ENCODE measurements at places on chromosomes 7 and 10.

DNA sequence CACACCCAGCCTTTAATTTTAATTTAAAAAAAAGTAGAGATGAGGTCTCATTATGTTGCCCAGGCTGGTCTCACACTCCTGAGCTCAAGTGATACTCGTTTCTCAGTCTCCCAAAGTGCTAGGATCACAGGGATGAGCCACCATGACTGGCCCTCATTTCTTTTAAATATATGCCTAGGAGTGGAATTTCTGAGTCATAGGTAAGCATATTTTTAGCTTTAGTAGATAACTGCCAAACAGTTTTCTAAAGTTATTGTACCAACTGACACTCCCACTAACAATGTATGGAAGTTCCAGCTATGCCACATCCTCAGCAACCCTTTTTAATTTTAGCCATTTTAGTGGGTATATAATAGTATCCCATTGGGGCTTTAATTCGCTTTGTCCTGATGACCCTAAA lies 13.8 kb upstream of the PPIF start:
- DNase-seq: no peak

DNA sequence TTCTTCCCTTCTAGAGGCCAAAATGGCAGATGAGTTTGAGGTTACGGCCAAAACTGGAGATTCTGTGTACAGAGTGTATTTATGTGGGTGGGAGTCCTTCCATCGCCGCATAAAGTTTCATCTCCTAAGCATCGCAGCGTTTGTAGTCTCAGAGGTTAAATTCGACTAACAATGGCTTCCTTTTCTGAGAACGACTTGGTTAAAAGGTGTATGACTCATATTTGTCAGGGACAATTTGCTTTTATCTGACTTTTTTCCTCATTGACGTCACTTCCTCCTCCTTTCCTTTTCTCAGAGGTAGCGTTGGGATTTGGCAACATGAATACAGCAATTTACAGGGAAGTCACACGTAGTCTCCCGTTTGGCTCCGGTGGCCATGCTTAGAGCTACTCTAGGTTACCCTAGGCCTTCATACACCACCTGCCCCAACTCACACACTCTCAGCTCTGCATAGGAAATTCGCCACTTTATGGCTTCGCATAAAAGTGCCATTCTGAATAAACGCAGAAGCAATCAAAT lies 37.6 kb upstream of the TCF7L2 start:
- DNase-seq: no peak

GRCh38 chr10:115918812-115919211 lies 354.2 kb downstream of the GFRA1 start:
- no peak for DNase-seq

DNA sequence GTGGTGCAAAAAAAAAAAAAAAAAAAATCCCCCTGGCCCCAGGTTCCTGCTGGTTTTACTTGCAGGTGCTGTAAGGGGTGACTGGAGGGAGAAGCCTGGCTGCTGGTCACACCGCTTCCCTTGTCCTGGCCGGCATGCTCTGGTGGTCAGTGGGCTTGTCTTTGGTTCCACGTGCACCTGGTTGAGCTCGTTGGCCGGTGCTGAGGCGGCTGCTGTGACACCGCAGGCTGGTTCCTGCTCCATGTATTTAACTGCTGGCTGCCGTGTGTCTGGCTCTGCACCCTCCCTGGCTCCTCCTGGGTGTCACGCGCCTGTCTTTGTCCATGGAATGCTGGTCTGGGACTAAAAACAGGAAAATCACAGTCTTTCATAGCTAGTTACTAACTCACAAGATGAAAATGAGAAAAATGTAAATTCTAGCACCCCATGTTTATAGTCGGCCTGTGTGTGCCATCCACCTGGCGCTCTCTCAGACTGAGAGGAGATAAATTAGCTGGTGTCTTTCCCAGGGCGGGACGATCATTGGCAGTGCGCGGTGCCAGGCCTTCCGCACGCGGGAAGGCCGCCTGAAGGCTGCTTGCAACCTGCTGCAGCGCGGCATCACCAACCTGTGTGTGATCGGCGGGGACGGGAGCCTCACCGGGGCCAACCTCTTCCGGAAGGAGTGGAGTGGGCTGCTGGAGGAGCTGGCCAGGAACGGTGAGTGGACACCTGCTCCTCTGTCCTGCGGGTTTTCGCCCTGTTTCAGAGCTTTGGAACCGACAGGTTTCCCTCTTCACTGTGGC lies 33.7 kb downstream of the PFKP start:
- DNase-seq: no peak

GRCh38 chr10:95214793-95215192 lies 20.8 kb downstream of the ACSM6 start:
- no peak for DNase-seq
